ENCODE measurements at places on chromosomes 12 and 14. TPM values are rescaled to one million over a fixed set of nuclear protein-coding genes. Genes with fewer than 3 reads are reported as not detected.
A peak's percentile ranks its signal among the peaks of the same experiment; 100 is the strongest.

- no peak overlapping the region for H3K4me3 ChIP-seq
- no peaks in the 10 kb centered on the region for H3K27me3 ChIP-seq
- H3K4me1 ChIP-seq = no peaks in the 10 kb centered on the region
- DNase-seq = no peak
- no peak overlapping the region for H3K27ac ChIP-seq
- no peaks in the 10 kb centered on the region for H3K36me3 ChIP-seq
These were observed 283.0 kb upstream of the RTL1 start for GRCh38 chr14:101186544-101186943.

DNA sequence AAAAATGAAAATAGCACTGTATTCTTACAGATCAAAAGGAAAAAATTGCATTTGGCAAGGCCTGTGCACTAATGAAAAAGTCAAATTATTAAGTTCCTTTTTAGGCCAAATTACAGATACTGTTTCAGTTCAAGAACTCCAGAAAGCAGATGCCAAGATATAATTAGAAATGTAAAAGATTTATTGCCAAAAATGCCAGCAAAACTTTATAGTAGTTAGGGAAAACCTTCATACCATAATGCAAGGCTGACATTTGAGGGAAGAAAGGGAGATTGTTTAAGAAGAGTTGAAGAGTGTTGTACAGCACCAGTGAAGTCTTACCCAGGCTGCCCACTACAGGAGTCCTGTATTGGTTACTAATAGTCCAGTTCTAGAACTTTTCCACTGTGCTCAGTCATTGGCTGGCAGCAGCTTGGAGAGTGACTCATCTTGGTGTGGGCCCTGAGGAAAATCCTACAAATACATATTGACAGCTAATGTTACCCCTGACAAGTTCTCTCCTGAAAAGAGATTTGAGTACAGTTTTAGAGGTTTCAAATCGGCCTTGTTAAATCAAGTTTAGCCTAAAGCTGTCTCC lies 600.4 kb downstream of the C12orf50 start:
- no peak overlapping the region for H3K4me3 ChIP-seq
- no peaks in the 10 kb centered on the region for H3K36me3 ChIP-seq
- H3K27ac ChIP-seq = no peak overlapping the region
- no peak for DNase-seq

- no peaks in the 10 kb centered on the region for H3K4me1 ChIP-seq
- no peak for DNase-seq
- peaks cover 35% of the 10 kb centered on the region for H3K27me3 ChIP-seq
- no peak overlapping the region for H3K27ac ChIP-seq
- no peak overlapping the region for H3K4me3 ChIP-seq
These were observed 12.8 kb upstream of the FGF23 start for GRCh38 chr12:4392223-4392742.

DNA sequence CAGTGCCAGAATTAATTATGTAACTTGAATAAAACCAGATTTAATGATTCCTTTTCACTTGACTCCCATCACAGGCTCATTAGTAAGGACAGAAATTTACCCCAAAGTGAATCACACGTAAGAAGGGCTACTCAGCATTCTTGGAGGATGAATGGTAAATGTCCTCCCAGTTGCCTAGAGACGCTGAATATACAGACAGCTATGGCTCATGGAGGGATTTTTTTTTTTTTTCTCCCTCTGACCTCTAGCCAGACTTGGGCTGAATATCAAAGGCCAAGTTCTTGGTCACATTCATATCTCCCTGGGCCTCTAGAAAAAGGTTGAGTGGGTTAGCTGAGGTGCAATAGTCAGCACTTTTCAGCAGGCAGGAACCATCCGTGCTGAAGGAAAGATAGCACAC lies 77.5 kb downstream of the PHLDA1 start:
- H3K27me3 ChIP-seq = no peaks in the 10 kb centered on the region
- H3K27ac ChIP-seq = no peak overlapping the region
- no peak overlapping the region for H3K4me3 ChIP-seq
- DNase-seq = no peak
- peaks cover 24% of the 10 kb centered on the region for H3K4me1 ChIP-seq
- peaks cover 2% of the 10 kb centered on the region for H3K36me3 ChIP-seq

DNA sequence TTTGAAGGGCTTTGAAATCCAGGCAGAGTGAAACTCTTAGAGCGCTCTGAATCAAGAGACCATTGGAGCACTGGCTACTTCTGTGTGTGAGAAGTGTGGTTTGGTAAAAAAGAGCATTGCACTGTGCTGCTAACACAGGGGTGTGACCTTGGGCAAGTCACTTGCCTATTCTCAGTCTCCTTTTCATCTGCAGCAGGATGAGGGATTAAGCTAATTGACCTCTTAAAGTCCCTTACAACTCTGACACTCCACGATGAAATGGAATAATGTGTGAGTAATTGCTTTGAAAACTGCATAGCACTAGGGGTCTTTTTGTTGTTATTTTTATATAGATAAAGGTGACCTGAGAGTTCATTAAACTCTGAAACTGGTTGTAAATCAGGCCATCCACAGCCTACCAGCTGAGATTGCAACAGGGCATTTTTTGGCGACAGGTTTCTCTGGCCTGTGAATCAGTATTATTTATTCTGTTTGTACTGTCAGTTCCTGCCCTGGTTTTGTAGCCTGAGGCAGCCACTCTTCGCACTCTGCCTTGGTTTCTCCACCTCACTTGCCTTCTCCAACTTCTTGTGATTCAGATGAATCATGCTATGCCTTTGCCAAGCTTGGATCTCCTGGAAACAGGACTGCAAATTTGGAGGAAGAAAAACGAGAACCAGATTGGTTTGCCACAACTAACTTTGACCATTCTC lies 159.9 kb upstream of the PARP11 start:
- H3K4me1 ChIP-seq = peaks cover 17% of the 10 kb centered on the region

DNA sequence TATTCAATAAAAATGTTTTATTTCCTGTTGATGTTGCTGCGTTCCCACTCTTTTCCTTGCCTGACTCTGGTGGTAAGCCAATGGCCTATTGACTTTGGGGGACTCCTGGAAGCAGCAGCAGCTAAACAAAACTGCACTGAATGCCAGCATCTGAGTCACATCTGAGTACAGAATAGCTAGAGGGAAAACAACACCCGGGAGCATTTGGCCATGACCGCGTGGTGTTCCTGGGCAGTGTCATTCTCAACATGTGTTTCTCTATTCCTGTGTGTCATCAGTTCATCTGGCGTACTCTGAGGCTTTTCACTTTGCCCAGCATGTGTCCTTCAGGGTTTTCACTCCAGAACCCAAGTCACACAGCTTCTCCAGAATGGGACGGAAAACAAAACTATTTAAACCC lies 238.8 kb downstream of the PAWR start:
- H3K36me3 ChIP-seq = no peaks in the 10 kb centered on the region
- H3K4me1 ChIP-seq = no peaks in the 10 kb centered on the region
- H3K27me3 ChIP-seq = no peaks in the 10 kb centered on the region
- no peak overlapping the region for H3K4me3 ChIP-seq
- DNase-seq = no peak
- H3K27ac ChIP-seq = no peak overlapping the region

DNA sequence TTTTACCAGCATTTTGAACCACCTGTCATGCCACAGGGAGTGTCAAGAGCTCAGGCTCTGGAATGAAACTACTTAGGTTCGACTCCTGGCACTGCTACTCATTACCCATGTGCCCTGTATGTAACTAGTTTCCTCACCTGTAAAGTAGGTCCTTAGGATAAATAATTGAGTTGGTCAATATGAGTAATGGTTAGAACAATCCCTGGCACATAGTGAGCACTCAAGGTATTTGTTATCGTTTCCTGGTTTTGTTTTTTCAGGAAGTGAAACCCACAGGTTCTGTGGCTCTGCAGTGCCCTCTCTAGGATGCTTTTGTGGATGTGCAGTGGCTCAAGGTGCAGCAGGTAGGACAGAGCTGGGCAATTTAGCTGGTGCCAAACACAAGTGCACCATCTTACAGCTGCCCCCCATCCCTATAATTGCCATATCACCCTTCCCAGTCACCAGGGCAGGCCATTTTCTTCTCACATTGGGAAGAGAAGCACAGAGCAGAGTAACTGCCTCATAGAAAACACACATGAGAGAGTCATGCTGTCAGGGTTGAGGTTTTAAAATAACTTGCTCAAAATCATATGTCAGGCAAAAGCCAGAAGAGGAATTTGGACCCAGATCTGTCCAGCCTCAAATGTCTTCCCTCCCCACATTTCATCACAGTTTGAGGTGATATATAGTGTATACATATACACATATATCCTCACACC lies 297.5 kb downstream of the RPAP3 start:
- peaks cover 43% of the 10 kb centered on the region for H3K4me1 ChIP-seq
- no peaks in the 10 kb centered on the region for H3K27me3 ChIP-seq
- H3K27ac ChIP-seq = no peak overlapping the region
- H3K36me3 ChIP-seq = peaks cover 7% of the 10 kb centered on the region

GRCh38 chr12:125983784-125984500 lies 918.7 kb downstream of the AACS start:
- no peak overlapping the region for H3K27ac ChIP-seq
- H3K4me1 ChIP-seq = no peaks in the 10 kb centered on the region
- no peak overlapping the region for H3K4me3 ChIP-seq
- no peak for DNase-seq
- no peaks in the 10 kb centered on the region for H3K36me3 ChIP-seq

DNA sequence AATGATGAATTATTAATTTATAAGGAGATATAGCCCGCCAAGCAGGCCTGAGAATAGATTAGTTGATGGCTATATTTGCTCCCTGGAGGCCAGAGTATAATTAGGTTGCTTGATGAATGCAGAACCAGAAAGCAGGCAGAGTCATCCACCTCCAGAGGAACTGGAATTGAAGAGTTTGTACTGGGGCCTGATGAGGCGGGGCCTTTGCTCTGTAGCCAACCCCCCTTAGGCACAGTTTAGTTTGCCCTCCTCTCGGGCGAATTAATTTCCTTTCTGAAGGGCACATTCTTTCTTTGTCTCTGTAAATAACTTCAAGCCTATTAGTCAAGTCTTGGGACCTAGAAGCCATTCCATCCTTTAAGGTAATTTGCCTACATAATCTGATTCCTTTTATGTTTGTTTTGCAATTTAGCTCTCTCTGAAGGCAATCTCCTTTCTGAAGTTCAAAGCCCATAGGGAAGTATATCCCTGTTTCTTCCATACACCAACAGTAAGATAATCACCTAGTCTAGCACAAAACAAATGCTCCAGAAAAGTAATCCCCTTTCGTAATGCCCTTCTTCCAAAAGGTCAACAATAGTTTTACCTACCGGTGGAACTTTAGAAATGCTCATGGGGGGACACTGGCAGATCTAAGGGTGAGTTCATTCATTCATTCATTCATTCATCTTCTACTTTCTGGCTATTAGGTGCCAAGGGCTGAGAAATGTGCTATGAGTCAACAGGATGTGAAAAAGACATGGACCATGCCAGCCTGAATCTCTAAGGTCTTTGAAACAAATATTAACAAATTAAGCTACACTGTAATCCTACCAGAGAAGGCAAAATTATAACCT lies 84.8 kb upstream of the NUDT4 start:
- peaks cover 4% of the 10 kb centered on the region for H3K4me1 ChIP-seq
- no peak overlapping the region for H3K4me3 ChIP-seq
- no peaks in the 10 kb centered on the region for H3K27me3 ChIP-seq
- no peak for DNase-seq
- no peak overlapping the region for H3K27ac ChIP-seq

- no peak overlapping the region for H3K4me3 ChIP-seq
- no peaks in the 10 kb centered on the region for H3K36me3 ChIP-seq
- H3K27ac ChIP-seq = no peak overlapping the region
These were observed 143.2 kb downstream of the PIWIL1 start for GRCh38 chr12:130480887-130481286.

DNA sequence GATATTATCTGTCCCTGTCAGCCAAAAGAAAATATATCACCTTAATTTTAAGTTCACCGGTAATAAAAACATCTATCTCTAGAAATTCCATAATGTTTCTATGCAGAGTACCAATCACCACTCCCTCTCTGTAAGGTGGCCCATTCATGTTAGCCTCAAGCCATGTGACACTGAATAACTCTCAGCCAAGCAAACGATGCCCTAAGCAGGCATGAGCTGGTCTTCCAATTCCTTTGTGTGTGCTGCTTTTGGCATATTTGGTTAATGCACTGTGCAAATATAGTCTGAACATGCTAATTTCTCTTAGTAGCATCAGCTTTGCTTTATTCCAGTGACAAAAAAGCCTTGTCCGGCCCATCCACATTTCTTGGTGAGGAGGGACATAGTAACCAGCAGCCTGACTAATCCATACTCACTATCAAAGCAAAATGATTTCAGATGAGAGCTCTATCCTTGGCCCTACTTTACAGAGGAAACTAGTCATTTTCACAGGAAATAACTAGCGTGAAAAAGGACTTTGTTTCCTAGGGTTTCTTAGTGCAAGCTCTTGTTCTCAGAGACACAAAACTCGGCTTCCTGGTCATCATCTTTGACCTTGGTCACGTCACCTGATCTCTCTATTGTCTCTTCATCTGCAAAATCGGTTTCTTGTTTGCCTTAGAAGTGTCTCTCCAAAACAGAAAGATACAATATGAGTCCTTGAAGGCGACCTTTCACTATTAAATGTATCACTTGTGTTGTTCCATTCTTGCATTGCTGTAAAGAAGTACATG lies 59.2 kb upstream of the RTRAF start:
- H3K27ac ChIP-seq = peak overlapping the region; percentile 89
- DNase-seq = no peak
- H3K4me3 ChIP-seq = no peak overlapping the region
- H3K27me3 ChIP-seq = no peaks in the 10 kb centered on the region

GRCh38 chr14:104580961-104581360 lies 1.4 kb downstream of the C14orf180 start:
- no peaks in the 10 kb centered on the region for H3K4me1 ChIP-seq
- no peak overlapping the region for H3K27ac ChIP-seq
- no peak overlapping the region for H3K4me3 ChIP-seq
- DNase-seq = no peak

- no peak overlapping the region for H3K4me3 ChIP-seq
- DNase-seq = no peak
- H3K4me1 ChIP-seq = no peaks in the 10 kb centered on the region
- no peaks in the 10 kb centered on the region for H3K36me3 ChIP-seq
- no peak overlapping the region for H3K27ac ChIP-seq
- peaks cover 4% of the 10 kb centered on the region for H3K27me3 ChIP-seq
These were observed 13.6 kb downstream of the LRRK2 start for GRCh38 chr12:40238266-40238902.

DNA sequence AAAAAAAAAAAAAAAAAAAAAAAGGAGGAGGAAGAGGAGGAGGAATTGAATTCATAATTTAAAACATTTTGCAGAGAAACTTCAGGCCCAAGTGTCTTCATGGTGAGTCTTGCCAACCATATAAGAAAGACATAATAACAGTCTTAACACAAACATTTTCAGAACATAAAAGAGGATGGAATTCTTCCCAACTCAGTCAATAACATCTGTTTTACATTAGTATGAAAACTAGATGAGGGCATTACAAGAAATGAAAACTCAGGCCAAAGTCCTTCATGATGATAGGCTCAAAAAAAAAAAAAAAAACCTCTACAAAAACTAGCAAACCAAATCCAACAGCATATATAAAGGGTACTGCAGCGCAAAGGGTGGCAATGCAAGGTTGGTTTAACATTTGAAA lies 151.6 kb downstream of the FOXA1 start:
- H3K27me3 ChIP-seq = no peaks in the 10 kb centered on the region
- H3K4me3 ChIP-seq = no peak overlapping the region
- H3K4me1 ChIP-seq = no peaks in the 10 kb centered on the region
- DNase-seq = no peak
- H3K36me3 ChIP-seq = no peaks in the 10 kb centered on the region
- H3K27ac ChIP-seq = no peak overlapping the region

ERP27 gene
- 1.5 TPM for total RNA-seq

GLT8D2 gene
- total RNA-seq = 0.31 TPM

ACOT6 gene
- total RNA-seq = not detected

CD163 gene
- not detected for total RNA-seq

PA2G4 gene
- total RNA-seq = 453 TPM

DNAJC22 gene
- not detected for total RNA-seq

SLIRP gene
- total RNA-seq = 190 TPM

CLEC1B gene
- total RNA-seq = not detected

EID3 gene
- total RNA-seq = 9.0 TPM

RD3L gene
- total RNA-seq = not detected
